Iris pigment epithelial cell (primary cell): ENCODE measurements at places on chromosomes 2 and 18.
A peak's percentile ranks its signal among the peaks of the same experiment; 100 is the strongest.

GRCh38 chr2:39919511-39920306, 140.7 kb upstream of the THUMPD2 start:
- no peak for DNase-seq

- DNase-seq: no peak
Observed at GRCh38 chr18:74465775-74466174, 8.7 kb upstream of the DIPK1C start.

GRCh38 chr2:160308476-160308875, 108.4 kb upstream of the ITGB6 start:
- no peak for DNase-seq

DNA sequence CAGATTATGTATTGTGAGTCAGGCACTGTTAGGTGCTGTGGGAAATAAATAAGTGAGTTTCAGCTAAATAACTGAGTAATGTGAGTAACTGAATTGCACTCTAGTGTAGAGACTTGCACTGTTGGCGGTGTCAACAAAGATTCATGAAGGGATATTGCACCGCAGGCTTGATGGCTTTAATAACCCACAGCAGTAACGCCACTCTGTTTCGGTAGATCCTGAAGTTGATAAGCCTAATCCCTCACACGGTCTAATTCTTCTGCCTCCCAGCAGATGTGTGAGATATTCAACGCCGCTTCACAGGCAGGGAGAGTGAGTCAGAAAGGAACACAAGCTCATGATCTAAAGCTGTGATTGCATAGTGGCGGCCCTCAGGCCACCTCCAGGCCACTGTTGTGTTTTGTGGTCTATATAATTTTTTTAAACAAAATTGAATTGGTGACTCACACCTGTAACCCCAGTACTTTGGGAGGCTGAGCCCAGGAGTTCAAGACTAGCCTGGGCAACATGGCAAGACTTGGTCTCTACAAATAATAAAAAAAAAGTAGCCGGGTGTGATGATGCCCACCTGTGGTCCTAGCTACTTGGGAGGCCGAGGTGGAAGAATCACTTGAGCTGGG, 94.3 kb downstream of the LIPG start:
- DNase-seq: peak; percentile 95

DNA sequence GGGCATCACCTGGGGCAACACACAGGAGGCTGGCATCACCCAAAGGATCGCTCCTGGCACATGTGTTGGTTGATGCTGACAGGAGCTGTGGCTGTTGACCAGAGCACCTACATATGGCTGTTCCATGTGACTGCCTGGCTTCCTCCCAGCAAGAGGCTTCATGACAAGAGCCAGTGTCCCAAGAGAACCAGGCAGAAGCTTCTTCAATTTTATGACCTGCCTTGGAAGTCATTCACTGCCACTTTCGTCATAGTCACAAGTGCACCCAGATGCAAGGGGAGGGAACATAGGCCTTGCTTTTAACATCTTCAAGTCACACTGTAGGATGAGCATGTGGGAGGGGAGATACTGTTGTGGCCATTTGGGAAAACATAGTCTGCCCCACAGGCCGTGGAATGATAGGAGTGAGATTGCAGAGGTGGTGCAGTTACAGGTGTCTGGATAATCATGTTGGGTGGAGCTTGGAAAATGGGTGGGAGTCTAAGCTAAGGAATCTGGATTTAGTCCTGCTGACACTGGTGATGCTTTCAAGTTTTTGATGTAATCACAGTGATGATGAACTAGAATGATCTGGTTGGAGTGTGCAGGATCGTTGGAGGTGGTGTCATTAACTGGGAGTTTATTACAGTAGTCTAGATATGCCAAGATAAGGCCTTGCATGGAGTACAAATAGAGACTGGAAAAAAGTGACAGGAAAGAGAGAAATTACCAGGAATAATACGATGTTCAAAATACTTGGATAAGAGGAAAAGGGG, 107.0 kb downstream of the RAPGEF4 start:
- DNase-seq: no peak

DNA sequence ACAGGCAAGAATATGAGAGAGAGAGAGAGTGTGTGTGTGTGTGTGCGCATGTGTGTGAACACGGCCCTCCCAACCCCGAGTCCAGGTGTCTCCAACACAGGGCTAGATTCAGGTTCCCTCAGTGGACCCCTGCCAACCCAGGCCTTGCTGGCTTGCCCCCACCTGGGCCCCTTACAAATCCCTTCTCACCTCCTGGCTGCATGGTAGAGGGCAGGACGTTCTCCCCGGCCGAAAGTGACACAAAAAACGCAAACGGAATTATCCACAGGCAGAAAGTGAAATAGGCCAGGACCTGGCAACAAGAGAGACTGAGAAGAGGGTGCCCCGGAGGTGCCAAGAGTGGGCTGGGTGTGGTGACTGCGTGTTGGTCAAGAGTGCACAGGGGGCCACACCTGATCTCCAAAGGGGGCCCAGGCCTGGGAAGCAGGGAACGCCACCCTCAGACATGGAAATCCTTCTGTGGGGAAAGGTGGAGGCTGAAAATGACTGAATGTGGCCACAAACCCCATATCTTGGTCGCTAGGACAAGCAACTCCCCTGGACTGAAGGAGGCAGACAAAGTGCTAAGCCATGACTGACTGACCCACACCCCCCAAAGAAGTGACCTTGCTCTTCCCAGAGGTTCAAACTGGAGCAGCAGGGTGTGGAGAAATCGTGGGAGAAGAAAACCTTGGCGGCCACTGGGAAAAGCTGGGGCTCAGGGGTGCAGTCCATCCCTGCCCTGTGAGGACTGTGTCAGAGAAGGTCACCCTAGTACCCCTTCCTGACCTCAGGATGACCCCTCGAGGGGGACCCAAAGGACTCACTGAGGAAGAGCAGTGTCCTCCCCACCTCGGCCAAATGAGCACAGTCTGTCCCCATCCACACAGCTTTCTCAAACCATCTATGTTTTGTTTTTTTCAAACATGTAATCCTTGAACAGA, 5.7 kb downstream of the TEX261 start:
- no peak for DNase-seq

GRCh38 chr2:105279126-105279525, 37.6 kb downstream of the GPR45 start:
- no peak for DNase-seq

GRCh38 chr18:60675126-60675525, 302.6 kb upstream of the MC4R start:
- DNase-seq: no peak

DNA sequence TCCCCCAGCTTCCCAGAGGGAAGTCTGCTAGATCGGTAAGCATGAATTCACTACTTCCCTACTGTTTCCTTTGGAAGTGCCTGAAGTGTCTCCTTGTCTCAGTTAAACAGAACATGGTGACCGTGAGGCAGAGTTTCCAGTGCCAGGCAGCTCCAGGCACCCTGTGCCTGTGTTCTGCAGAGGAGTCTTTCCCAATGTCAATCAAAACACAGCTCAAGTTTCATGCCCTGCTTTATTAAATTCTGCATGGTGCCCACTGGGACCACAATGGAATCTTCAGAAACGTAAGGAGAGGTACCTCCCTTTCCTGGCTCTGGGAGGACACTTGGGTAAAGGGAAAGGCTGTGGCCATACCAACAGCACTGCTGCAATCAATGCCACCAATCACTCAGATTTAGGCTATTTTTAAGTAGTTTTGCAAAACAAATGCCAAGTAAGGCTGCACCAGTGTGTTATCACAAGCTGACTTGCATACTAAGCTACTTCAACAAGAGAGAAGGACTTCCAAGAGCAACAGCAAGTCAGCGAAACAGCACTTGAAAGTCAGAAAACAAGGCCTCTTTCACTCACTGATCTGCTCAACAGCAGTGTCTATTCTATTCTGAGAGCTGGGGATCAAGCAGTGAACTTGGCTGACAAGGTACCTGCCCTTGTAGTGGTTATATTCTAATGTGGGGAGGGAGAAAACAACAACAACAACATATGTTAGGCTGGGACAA, 14.9 kb downstream of the LPIN2 start:
- no peak for DNase-seq

DNA sequence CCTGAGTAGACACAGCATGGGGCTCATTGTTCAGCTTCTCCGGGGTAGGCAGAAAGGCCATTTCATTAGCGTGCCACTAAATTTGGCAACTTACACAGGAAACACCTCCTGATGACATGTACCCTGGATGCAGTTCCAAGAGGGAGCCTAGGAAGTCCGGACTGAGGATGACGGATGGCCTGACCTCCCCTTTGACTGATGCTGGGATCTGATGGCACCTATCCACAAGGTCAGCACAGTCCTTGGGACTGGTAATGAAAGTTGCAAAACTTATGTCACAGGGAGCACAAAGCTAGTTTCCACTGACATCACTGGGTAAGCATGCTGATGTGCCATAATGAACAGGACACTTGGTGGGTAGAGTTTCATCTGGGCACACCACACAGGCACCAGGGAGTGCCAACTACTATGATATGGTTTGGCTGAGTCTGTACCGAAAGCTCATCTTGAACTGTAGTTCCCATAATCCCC, 126.7 kb upstream of the ARL4C start:
- no peak for DNase-seq

- DNase-seq: no peak
Observed at GRCh38 chr18:48072428-48073204, 142.2 kb upstream of the SMAD2 start.

GRCh38 chr2:69192176-69192945, 179.4 kb downstream of the ANTXR1 start:
- DNase-seq: no peak

DNA sequence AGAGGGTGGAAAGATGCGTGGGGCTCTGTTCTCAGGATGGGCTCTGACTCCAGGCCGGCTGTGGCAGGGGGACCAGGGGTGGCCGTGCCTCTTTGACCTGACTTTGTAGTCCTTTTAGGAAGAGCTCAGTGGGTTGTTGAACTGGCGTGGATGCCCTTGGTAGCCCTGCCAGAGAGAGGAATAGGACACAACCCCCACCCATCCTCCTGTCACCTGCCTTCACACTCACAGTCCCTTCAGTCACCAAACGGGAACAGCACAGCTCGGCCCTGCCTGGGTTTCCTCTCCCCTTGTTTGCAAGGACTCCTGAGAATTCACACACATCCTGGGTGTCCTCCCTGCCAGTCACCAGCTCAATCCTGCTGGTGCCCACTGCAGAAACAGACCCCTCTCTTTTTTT, 20.1 kb upstream of the MRPL33 start:
- DNase-seq: no peak

DNA sequence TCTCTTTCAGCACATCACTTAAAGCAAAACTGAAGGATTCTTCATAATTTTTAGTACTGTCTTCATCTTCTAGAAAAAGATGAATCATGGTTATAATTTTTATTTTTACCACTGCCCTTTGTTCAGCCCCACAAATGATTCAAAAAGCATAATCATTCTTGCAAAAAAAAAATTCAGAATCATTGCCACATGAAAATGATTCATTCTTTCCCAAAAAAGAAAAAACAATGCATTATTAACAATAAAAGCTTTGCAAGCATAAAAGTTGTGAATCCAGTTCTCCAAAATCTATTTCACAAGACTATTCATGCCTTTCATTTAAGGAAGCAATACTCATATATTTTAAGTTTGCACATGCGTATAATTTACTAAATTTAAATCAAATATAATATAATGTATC, 204.8 kb downstream of the RBM43 start:
- peak; percentile 37 for DNase-seq

DNA sequence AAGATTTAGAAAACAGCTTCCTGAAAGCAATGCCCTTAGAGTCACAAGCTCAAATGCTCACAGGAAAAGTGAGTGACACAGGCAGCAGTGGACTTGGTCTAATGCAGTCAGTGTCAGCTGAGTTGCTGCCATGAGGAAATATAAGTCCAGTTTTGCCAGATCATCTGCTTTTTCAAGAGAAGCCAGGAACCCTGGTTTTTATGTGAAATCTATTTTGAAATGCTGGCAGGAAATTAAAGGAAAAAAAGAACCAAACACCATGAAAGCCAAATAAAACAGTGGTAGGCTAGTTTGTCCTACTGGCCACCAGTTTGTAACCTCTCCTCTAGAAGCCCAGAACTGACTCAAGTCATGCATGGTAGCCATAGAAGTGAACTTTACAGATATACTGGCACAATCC, 109.2 kb downstream of the THADA start:
- DNase-seq: no peak

DNA sequence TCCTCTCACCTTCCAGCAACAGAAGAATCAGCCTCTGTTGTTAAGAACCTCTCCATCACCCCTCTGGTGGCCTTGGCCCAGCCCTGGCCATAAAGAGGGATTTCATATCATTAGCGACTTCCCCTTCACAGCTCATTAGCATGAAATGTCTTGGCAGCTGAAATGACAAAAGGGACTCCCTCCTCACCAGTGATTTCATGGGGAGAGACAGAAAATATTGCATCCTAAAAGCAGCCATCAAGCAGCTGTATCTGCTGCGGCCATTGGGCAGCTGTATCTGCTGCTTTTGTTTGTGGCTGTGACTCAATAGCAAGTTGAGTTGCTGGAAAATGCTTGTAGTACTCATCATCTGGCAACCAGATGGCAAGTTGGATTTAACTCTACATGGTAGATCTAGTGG, 105.9 kb upstream of the RMDN2 start:
- peak; percentile 94 for DNase-seq

DNA sequence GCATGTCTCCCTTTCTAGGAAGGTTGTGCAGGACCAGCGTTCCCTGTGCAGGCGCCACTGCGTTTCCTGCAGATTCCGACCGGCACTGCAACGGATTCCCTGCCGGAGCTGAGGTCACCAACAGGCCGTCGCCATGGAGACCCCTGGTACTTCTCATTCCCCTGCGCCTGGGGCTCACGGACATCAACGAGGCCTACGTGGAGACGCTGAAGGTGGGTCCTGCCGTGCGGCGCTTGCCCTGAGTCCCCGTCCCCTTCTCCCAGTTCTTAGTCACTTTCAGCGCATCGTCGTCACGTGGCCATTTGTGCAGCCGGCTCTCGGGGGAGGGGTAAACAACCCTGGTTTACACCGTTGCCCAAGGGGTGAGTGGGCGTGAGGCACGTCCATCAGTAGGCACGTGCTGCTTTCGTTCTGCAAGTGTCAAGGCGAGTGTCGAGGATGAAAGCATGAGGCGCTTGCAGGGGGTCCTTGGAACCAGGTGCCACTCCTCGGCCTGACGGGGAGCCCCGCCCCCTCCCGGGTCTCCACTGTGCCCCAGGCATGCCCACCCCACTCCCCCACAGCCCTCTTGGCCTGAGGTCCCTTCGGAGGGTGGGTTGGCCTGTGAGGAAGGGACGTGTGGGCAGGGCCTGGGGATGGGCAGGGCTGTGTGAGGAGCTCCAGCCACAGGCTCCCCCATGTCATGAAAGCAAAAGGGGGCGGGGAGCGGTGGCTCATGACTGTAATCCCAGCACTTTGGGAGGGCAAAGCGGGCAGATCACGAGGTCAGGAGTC, 19.8 kb downstream of the DTYMK start:
- peak; percentile 51 for DNase-seq
